Melanocyte of skin (primary cell): ENCODE measurements at places on chromosomes 5 and 9. TPM values are rescaled to one million over a fixed set of nuclear protein-coding genes. Genes with fewer than 3 reads are reported as not detected.

Gene OTP
- total RNA-seq: not detected in 2 replicates

Gene SLCO4C1
- under 0.01 TPM in 1 of 2 replicates, not detected in the other for total RNA-seq

Gene GHR
- total RNA-seq: 1.00 and 1.2 TPM in 2 replicates

Gene PHF2
- total RNA-seq: 10.3 and 11.0 TPM in 2 replicates

Gene BTNL8
- total RNA-seq: not detected in 2 replicates

Gene ARL14EPL
- total RNA-seq: not detected in 2 replicates

Gene NOXA1
- total RNA-seq: 0.36 and 0.69 TPM in 2 replicates

Gene CA9
- 0.36 TPM in 1 of 2 replicates, not detected in the other for total RNA-seq

Gene ZNF483
- 1.3 and 2.0 TPM in 2 replicates for total RNA-seq

Gene JAK2
- 8.3 and 11.3 TPM in 2 replicates for total RNA-seq
